D341Med (cell line): ENCODE measurements at places on chromosomes 16 and 17.

DNA sequence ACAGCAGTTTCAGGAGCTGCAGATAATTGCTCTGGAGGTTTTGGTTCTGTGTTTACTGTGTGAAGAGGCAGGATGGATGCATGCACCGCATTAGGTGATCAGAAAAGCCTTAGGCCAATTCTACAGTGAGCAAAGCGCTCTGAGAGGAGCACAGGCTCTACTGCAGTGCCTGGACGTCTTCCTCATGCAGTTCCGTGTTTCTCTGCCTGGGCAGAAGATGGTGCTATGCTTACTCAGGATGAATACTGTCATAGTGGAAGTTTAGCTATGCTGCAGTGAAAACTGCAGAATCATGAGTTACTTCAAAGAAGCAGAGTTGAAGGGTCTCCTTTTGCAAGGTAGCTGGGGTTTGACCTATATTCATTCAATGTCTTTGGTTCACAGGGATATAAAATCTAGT lies 1012.4 kb downstream of the KCNJ18 start:
- DNase-seq: no peak

DNA sequence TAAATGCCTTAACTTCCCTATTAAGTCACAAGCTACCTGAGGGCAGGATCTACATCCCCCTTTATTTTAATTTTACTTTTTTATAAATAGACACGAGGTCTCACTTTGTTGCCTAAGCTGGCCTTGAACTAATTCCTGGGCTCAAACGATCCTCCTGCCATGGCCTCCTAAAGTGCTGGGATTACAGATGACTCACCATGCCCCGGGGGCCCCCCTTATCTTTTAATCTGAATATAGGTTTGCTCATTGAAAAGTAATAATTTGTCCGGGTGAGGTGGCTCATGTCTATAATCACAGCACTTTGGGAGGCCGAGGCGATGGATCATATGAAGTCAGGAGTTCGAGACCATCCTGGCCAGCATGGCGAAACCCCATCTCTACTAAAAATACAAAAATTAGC lies 14.2 kb downstream of the ETV4 start:
- DNase-seq: no peak

- no peak for DNase-seq
Measured at GRCh38 chr16:13510425-13511151, 409.4 kb upstream of the ERCC4 start.

DNA sequence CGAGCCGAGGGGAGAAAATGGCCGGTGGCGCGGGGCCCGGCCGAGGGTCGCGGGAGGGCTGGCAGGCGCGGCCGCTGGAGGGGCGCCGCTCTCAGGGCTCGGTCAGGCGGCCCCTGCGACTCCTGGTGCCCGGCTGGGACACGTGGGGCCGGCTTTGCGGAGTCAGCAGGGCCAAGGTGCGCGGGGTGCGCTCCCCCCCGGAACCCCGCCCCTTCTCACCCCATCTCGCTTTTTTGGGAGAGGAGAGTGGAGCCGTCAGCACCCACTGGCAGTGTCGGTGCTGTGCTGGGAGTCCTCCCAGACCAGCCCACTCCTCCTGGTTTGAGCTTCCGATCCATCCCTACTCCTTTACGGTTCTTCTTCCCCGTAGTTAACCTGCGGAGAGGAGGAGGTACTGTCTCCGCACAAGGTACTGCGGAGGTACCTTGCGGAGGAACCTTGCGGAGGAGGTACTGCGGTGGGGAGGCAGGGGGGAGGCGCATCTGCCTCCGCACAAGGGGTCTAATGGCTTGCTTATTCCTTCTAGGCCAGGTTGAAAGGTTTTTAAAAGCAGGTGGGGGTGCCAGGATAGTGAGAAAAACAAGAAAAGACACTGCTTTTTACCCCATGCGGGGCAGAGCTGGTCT lies 19.1 kb upstream of the CBX8 start:
- no peak for DNase-seq

- DNase-seq: no peak
Measured at GRCh38 chr16:84357191-84357651, 11.1 kb upstream of the ATP2C2 start.

GRCh38 chr16:67449336-67449735 lies 18.4 kb downstream of the HSD11B2 start:
- DNase-seq: no peak

GRCh38 chr17:81267390-81268067 lies 27.6 kb downstream of the SLC38A10 start:
- DNase-seq: no peak

GRCh38 chr17:2102931-2103809 lies 48.3 kb downstream of the HIC1 start:
- peak; percentile 51 for DNase-seq

GRCh38 chr17:45006927-45007461 lies 38.9 kb upstream of the C1QL1 start:
- peak; percentile 79 for DNase-seq

DNA sequence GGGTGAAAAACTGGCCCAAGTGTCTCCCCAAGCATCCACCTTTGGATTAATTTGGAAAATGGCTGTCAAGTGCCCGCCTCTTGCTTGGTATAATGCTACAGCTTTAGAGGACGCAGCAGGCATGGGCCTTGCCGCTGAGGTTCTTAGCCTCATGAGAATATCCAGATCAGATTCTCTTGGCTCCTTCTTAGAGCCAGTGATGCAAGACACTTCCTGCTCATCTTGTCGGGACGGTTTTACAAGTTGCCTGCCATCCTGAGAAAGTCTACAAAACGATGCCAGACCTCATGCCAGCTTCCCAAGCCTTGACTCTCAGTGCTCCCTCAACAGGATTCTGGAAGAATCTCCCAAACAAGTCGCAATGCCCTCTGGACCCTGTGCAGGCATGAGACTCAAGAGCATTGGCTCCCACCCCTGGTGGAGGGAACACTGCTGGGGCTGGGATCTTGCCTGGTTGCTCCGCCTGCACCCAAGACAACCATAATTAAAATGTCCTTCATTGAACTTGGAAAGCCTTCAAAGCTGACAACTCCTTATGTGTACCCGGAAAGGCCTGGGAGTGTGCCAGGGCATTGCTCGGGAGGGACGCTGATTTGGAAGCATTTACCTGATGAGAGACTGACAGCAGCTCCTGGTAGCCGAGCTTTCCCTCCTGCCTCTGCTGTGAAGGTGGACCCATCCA lies 25.8 kb upstream of the STH start:
- no peak for DNase-seq

DNA sequence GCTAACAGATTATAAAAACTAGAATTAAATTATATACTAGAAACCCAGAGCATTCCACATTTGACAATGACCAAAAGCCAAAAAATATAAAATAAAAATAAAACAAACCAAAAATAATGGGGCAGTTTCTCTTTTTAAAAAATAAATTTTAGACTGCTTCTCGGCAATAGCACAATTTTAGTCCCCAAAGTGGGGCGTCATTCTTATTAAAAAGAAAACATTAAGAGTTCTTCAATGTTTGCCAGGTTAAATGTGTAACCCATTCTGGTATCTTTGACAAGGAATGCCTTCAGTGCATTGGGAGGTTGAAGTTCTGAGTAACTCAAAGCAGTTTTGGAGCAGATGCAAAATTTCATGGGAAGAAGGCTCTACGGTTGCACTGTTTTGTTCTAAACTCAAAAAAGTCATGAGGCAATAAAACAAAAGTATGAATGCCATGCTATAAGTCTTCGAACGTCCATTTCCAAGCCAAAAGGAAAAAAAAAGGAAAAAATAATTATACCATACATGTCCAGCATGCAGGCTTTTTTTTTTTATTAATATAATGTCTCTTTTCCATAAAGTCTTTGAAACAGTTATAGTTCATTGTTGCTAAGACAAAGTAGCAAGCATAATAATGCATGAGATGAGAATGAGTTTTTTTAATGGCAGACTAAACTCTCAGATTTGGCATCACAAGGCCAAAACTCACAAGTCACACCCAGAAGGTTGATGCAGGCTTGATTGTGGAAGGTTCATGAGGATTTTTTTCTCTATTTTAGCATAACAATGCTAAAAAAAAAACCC lies 3.1 kb downstream of the MAF start:
- no peak for DNase-seq

DNA sequence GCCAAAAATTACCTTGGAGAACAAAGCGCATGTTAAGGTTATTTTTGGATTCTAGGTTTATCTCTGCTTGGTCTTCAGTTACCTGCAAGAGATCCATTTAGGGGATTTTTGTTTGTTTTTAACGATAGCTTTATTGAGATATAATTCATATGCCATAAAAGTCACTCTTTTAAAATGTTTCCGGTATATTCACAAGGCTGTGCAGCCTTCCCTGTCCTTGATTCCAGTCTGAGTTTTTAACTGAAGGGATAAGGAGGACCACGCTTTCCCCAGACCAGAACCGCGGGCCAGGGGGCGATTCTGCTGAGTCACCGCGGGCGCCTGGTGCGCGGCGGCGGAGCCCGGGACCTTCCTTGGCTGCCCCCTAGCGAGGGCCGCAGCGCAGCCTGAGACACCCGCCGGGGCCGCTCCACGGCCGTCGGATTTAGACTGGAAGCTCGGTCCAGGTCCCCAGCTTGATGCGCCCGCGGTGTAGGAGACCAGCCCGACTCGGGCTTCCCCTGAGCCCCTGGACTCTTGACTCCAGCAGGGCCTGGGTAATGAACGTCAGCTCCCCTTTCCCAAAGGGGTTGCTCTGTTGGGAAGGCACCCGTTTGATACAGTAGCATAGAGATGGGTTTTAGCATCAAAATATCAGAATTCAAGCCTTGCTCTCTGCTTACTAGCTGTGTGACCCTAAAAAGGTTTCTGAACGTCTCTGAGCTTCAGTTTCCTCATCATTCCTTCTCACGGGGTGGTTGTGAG lies 50.0 kb upstream of the STH start:
- peak; percentile 99 for DNase-seq

DNA sequence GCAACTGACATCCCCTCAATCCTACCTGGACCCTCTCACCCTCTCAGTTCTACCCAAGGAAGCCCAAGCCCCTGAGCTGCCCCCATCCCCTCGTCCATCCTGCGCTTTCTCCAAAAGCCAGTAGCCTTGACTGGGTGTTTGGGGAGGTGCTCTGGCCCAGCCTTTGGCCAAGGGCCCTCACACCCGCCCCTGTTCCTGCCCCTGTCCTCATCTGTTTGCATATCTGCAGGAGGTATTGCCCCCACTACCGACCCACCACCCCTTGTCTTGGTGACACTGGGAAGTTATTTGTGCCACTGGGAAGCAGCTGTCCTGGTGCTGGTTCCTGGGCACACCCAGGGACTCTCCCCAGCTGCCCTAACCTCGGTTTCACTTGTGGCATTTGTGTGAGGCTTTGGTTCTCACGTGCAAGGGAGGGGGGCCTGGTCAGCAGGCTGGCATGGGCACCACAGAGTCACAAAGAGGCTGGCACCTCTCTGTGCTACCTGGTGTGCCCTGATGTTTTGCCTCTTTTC lies 75.3 kb downstream of the MRC2 start:
- no peak for DNase-seq

DNA sequence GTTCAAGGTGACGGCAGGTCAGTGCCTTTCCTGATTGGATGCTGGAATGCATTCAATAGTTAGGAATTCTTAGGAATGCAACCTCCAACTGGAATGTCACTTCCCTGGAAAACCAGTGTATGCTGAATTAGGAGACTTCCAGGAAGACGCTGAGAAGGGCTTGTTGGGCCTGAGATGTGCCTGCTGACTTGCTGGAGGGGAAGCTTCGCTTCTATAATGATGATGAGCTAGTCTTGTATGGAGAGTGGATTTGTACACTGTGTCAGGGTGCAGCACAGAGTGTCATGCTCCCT lies 45.6 kb downstream of the SMPD3 start:
- no peak for DNase-seq

DNA sequence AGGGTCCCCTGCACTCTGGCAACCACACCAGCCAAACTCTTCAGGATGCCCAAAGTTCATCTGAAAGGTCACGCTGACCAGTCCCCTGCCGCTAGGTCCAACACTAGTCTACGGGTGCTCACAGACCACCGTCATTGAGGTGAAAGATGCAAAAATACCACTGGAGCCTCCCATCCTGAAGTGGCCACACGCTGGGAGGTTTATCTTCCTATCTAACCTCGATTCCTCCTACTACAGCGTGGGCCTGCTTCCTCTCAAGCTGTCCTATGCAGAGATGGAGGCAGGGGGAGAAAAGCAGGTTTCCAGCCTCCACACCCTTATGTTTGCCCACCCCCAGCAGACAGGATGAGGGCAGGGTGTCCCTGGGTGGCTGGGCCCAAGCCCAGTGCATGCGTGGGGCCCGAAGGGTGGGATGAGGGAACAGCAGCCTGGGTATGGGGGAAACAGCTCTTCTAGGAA lies 6.3 kb downstream of the SRCIN1 start:
- DNase-seq: no peak

GRCh38 chr16:80299416-80299815 lies 241.4 kb upstream of the DYNLRB2 start:
- DNase-seq: no peak

GRCh38 chr16:56350491-56351405 lies 74.6 kb downstream of the AMFR start:
- no peak for DNase-seq

GRCh38 chr16:16021988-16022682 lies 72.7 kb downstream of the ABCC1 start:
- peak; percentile 51 for DNase-seq

GRCh38 chr17:40069751-40070708 lies 7.3 kb downstream of the THRA start:
- peak; percentile 67 for DNase-seq

DNA sequence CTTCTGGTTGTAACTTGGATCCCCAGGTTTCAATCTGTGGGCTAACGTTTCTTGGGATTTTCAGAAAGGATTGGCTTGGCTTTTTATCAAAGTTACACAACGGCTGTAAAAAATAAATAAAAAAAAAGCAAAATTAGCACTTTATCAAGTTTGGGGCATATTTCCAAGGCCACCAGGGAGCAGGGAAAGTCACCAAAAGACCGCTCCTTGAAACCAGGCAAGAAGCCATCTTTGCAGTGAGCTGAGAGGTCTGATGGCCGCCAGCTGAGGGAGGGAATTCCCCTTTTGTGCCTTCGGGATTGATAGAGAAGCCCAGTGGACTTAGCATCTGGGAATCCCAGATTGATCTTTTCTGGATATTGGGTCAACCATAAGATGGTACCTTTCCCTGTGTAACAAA lies 192.2 kb downstream of the WWOX start:
- no peak for DNase-seq

DNA sequence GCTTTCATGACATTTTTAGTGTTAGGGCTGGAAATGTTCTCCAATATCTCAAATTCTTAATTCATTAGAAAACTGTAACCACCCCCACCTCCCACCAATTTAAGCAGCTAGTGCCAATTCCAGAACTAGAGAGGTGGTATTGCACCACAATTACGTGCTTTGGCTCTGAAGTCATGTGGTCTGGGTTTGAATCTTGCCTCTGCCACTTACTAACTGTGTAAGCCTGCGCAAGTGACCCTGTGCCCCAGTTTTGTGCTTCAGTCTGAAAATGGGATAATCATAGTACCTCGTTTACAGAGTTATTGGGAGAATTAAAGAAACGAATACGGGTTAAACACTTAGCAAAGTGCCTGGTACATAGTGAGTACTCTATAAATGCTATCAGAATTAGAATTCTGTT lies 14.2 kb upstream of the MPHOSPH6 start:
- no peak for DNase-seq
